ENCODE measurements at places on chromosomes 5 and 9. TPM values are rescaled to one million over a fixed set of nuclear protein-coding genes. Genes with fewer than 3 reads are reported as not detected.

Gene PCDHB15
- total RNA-seq: 0.69 TPM

Gene NMUR2
- total RNA-seq: not detected

Gene ADAMTS16
- total RNA-seq: 0.26 TPM

Gene PKD2L2
- total RNA-seq: not detected

Gene EIF4E1B
- not detected for total RNA-seq

- DNase-seq: no peak
Measured at GRCh38 chr5:57202811-57203210, 29.0 kb downstream of the GPBP1 start.

DNA sequence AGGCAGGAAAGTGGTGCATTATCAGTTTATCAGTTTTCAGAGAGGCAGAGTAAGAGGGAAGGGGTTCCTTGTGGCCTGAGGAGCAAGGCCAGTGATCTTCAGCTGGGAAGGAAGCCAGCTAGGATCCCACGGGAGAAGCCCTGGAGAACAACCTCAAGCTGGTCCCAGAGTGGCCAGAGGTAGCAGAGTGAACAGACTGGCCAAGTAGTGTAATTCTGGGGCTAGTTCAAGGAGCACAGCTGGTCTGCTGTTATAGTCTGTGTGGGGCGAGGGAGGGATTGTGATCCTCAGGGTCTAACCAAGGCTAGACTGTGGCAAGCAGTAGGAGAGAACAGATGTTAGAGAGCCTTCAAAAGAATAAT is 164.6 kb downstream of the CARTPT start:
- DNase-seq: no peak

- DNase-seq: no peak
Measured at GRCh38 chr5:14296533-14297331, 153.6 kb downstream of the TRIO start.

- DNase-seq: no peak
Measured at GRCh38 chr9:88736136-88736637, 201.2 kb downstream of the NXNL2 start.

GRCh38 chr9:9133526-9133925 is 1333.9 kb upstream of the DMAC1 start:
- DNase-seq: no peak

GRCh38 chr5:142433526-142434321 is 108.9 kb upstream of the SPRY4 start:
- no peak for DNase-seq

GRCh38 chr5:178332210-178332641 is 99.6 kb upstream of the PHYKPL start:
- DNase-seq: no peak

GRCh38 chr9:14173713-14174112 is 140.2 kb downstream of the NFIB start:
- no peak for DNase-seq

DNA sequence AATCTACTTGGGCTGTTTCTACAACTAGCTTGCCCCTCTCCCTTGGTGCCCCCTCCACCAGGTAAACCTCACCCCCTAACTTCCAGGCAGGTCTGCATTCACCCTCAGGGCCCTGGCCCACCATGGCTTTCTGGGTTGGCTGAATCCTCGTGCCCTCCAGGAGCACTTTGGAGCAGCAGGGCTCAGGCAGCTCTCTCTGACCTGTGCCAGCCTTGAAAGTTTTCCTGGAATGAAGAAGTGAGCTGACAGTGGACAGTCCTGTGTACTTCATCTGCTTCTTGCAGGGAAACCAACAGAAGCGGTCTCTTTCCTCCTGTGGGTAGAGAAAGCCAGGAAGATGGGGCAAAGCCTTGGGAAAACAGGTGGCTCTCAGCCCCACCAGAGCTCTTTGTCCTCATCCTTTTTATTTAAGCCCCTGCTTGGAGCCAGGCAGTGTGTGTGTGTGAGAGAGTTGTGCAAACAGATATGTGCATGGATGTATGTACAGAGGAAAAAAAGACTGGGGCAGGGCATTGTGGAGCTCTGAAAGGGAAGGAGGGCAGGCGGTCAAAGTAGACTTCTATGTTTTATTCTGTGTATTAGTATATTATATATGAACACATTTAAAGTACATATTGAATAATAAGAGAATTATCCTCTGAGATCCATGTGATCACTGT is 62.3 kb upstream of the SPRY4 start:
- no peak for DNase-seq

Data from mucosa of descending colon (tissue), 3 donors.